ENCODE measurements at places on chromosomes 4 and X. TPM values are rescaled to one million over a fixed set of nuclear protein-coding genes. Genes with fewer than 3 reads are reported as not detected.

The RAB41 gene
- total RNA-seq = not detected

The GPR143 gene
- not detected for total RNA-seq

The CSAG2 gene
- 0.30 TPM for total RNA-seq

The TRIM75 gene
- total RNA-seq = not detected

The RASSF6 gene
- not detected for total RNA-seq

The NUDT10 gene
- total RNA-seq = 1.2 TPM

The PIGA gene
- 26.8 TPM for total RNA-seq

The NMU gene
- total RNA-seq = not detected

The SLC6A14 gene
- total RNA-seq = not detected

The HSFX2 gene
- total RNA-seq = not detected

The STK32B gene
- total RNA-seq = not detected

The NPNT gene
- not detected for total RNA-seq

The SPANXN4 gene
- not detected for total RNA-seq

The OPRPN gene
- total RNA-seq = not detected

The RNF212 gene
- total RNA-seq = 2.2 TPM

The MID1IP1 gene
- total RNA-seq = 82.9 TPM

The CXCL3 gene
- not detected for total RNA-seq

The CFAP99 gene
- not detected for total RNA-seq

The DCX gene
- not detected for total RNA-seq

The RTL5 gene
- 0.10 TPM for total RNA-seq

The ADH1A gene
- total RNA-seq = not detected

The SGMS2 gene
- total RNA-seq = not detected

The CXCL10 gene
- 0.64 TPM for total RNA-seq

The ALAS2 gene
- not detected for total RNA-seq

The NKAP gene
- total RNA-seq = 12.7 TPM

The ARHGAP36 gene
- total RNA-seq = not detected

The GPAT3 gene
- total RNA-seq = 2.0 TPM

The DCHS2 gene
- not detected for total RNA-seq

The PAGE5 gene
- total RNA-seq = 0.47 TPM

The ZDHHC15 gene
- 0.17 TPM for total RNA-seq

The GAGE12J gene
- not detected for total RNA-seq

The RHOXF1 gene
- not detected for total RNA-seq

The USP17L24 gene
- total RNA-seq = not detected

The BEND2 gene
- not detected for total RNA-seq

The SLC10A6 gene
- total RNA-seq = not detected
